ENCODE measurements at places on chromosomes 13 and 19. TPM values are rescaled to one million over a fixed set of nuclear protein-coding genes. Genes with fewer than 3 reads are reported as not detected.

DNA sequence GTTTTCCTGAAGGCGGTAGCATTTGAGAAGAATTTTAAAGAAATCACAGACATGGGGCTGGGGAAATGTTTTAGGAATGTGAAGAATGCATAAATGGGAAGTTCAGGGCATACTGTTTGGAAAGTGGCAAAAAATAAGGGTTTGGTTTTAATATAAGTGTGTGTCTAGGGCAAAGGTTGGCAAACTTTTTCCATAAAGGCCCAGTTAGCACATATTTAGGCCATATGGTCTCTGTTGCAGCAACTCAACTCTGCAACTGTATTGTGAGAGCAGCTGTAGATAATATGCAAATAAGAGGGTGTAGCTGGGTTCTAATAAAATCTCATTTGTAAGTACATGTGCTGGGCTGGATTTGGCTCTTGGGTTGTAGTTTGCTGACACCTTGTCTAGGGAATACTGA lies 521.9 kb downstream of the DIAPH3 start:
- DNase-seq = no peak

DNA sequence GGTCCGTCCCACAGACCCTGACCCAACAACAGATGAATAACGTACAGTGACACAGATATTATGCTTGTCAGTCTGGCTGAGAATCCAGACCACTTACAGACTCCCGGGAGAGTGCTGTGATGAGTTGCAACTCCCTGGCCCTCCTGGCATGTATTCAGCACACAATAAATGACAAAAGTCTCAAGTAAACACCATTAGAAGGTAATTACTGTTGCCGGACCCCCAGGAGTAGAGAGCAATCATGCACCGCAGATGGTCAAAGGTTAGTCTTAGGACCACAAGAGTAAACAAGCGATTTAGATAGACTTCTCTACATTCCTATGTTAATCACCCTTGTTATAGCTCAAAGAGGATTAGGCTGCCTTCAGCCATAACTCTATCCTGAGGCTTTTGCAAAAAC lies 726.4 kb upstream of the GPC6 start:
- DNase-seq = peak; percentile 1

DNA sequence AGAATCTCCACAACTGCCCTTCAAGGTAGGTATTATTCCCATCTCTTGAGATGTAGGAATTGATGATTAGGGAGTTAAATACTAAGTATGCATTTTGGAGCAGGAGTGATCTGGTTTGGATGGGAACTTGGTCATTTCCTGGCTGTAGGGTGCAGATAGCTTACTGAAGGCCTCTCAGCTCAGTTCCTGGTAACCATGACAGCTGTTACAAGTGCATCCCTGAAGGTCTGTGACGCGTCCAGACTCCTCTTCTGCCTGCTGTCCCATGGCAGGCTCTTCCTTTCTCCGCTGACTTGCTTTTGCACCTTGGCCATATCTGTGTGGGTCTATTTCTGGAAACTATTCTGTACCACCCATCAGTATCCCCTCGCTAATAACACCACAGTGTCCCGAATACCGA lies 387.8 kb downstream of the ZNF536 start:
- no peak for DNase-seq

- DNase-seq = no peak
Measured at GRCh38 chr13:50078895-50079654, 63.8 kb downstream of the KCNRG start.

DNA sequence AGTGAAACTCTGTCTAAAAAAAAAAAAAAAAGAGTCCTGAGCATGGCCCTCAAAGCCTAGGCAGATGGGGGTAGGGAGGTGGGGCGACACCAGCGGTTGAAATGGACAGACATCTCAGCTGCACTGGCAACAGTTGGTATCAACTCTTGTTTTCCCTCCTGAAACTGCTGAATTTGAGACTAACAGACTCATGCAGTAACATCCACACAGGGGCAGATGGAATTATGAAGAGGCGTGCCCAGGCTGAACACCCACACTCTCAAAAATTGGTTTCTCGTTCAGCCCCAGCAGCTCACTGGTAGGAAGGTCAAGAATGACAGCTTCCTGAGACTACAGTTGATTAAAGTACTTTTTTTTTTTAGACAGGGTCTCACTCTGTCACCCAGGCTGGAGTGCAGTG lies 24.1 kb downstream of the PBX4 start:
- no peak for DNase-seq

Gene TMTC4
- 16.2 TPM for total RNA-seq

Gene NLRP4
- not detected for total RNA-seq

Measured in HepG2 (cell line).